Progenitor cell of endocrine pancreas (in vitro differentiated cells): ENCODE measurements at places on chromosomes 5 and 9.
A peak's percentile ranks its signal among the peaks of the same experiment; 100 is the strongest.

GRCh38 chr5:27392716-27393115 is 354.3 kb upstream of the CDH9 start:
- no peak for DNase-seq

- DNase-seq = no peak
These were observed 309.1 kb downstream of the ADAMTS6 start for GRCh38 chr5:65172486-65173129.

GRCh38 chr5:161190778-161191177 is 338.8 kb upstream of the ATP10B start:
- DNase-seq = no peak

DNA sequence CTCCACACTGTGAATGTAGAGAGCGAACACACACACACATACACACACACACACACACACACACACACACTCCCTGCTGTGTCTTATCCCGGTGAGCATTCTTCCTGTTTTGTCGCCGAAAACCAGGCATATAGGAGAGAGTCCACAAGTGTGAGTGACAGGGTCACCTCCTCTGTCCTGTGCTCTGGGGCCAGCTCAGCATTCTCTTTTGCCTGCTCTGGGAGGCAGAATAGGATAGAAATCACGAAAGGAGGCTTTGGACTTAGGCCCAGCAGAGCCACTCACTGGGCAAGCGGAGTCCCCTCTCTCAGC is 3.0 kb downstream of the LAMC3 start:
- no peak for DNase-seq

DNA sequence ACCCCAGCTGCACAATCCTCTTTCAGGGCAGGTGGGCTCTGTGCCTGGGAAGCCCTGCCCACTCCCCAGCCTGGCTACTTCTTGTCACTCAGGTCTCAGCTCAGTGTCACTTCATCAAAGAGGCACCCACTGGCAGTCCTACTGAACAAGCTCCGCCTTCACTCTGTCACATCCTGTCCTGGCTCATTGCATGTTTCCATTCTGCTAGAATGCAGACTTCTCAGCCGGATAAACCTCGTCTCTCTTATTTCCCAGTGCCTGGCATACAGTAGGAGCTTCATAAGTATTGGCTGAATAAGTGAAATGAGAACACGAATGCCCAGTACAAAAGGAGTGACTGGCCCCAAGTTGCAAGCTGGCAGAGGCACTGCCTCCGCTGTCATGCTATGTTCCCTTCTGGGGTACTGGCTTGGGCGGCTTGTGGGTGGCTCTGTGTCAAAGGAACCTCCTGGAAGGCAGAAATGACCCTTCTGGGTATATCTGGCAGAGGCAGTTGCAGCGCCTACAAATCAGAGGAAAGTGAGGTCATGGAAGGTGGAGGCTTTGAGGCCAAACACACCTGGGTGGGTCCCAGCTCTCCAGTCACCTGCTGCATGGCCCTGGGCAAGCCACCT is 98.3 kb upstream of the PHYKPL start:
- no peak for DNase-seq

- DNase-seq = no peak
These were observed 39.5 kb upstream of the MAMDC2 start for GRCh38 chr9:70003901-70004714.

- no peak for DNase-seq
These were observed 33.1 kb upstream of the ITGA2 start for GRCh38 chr5:52956014-52956413.

- no peak for DNase-seq
These were observed 6.5 kb upstream of the PRRC2B start for GRCh38 chr9:131387394-131387793.

DNA sequence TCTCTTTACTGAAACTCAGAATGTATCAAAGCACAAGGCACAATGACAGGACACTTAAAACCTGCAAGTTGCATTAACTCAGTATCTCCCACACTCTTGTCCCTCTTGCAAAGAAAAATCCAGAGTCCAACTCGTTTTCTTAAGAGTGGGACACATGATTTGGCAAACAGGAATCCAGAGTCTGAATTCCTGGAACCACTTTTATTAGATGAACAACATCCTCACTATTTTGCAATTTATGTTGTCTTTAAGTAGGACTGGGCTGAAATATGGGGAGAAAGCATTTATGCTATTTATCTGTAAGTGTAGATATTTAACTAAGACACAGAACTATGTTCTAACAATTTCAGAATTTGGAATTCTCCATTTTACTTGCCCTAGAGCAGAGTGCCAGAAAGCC is 69.1 kb downstream of the ABCA1 start:
- no peak for DNase-seq

- peak; percentile 71 for DNase-seq
These were observed at the start of gene PIP5K1B for GRCh38 chr9:68704814-68705530. TSS of gene PIP5K1B (plus strand) at chr9:68705240. CDS start at chr9:68822615, 117,375 bp downstream.

- no peak for DNase-seq
These were observed 25.0 kb upstream of the CAPSL start for GRCh38 chr5:35963381-35963843.

GRCh38 chr5:5886812-5887486 is 464.5 kb downstream of the ICE1 start:
- DNase-seq = peak; percentile 19

DNA sequence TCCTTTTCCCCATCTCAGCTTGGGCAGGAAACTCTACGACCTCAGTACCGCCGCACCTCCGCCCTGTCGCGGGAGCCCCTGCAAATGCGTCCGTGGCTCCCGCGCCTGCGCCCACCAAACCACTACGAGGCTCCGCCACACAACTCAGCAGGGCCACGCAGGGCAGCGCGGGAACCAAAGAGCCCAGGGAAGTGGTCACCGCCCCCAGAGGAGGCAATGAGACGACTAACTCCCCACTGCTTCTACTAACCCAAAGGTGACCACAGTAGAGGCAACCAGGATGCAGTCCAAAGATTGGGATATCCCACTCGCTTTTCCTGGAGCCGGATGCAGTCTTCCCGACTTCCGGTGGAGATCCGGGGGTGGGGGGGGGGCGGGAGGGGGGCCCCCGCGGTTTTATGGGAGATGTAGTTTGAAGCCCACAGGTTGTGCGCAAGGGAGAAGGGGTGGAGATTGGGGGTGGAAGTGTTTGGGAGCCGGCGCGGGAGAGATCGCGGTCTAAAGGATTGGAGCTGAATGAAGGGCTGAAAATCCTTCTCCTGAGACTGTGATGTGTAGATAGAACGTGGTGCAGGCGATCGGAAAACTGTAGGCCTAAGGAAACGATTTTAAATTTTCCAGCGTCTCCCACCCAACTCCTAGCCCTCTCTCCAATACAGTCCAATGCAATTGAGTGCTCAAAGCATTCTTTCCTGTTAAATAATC is at the start of gene NUDT12:
Gene NUDT12, minus strand, starts transcription at position 337 of the 705 bp plus-strand sequence. CDS start 2,541 bp downstream, outside the sequence.
- DNase-seq = peak; percentile 47

GRCh38 chr5:173714551-173715428 is 98.3 kb upstream of the BOD1 start:
- no peak for DNase-seq

DNA sequence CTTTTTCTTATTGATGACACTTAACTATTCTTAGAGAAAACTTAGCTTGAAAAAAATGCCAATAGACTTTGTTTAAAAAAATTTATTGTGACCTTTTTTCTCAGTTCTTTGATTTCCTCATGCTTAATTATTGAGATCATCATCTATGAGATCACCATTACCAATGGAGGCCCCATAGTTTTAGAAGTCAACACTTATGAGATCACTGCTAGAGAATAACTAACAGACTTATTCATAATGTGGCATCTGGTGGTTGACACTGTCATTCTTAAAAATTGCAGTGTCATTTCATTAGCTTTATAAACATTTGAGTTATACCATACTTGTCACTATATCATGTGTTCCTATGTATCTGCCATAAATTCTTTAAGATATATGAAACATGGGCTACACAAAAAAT is 14.9 kb upstream of the FEM1C start:
- no peak for DNase-seq

DNA sequence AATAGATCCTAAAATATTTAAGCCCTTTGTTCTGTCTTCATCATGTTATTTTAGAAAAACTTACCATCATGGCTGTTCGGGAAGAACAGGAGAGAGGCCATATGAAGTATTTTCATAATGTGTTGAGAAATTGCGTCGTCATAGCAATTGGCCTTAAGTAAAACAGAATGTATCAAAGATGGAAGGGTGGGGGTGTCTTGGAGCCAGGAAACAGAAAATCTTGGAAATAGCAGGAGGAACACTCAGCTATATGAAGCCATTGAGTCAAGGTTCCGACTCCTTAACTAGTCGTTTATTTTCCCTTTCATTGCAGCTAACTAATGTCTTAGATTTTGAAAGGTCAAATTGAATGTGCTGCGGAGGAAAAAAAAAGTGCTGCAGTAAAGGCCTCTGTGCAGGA is 1.3 kb downstream of the SPTAN1 start:
- no peak for DNase-seq

DNA sequence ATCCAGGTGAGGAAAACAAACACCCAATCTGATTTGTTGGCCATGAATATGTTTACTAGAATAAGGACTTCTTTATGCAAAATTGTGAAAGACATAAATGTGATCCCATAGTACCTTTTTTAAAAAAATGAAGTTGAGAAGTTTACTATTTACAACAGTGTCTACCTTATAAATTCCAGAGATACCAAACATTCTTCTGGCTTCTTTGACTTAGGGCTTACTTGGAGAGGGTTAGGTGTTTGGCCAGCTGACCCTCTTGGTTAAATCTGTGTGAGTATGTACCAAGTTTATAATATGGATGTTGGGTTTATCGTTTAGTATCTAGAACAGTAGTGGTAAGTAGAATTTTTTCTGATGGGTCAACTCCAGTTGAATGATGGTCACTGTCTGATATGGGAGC is 212.3 kb downstream of the DOCK8 start:
- DNase-seq = no peak

DNA sequence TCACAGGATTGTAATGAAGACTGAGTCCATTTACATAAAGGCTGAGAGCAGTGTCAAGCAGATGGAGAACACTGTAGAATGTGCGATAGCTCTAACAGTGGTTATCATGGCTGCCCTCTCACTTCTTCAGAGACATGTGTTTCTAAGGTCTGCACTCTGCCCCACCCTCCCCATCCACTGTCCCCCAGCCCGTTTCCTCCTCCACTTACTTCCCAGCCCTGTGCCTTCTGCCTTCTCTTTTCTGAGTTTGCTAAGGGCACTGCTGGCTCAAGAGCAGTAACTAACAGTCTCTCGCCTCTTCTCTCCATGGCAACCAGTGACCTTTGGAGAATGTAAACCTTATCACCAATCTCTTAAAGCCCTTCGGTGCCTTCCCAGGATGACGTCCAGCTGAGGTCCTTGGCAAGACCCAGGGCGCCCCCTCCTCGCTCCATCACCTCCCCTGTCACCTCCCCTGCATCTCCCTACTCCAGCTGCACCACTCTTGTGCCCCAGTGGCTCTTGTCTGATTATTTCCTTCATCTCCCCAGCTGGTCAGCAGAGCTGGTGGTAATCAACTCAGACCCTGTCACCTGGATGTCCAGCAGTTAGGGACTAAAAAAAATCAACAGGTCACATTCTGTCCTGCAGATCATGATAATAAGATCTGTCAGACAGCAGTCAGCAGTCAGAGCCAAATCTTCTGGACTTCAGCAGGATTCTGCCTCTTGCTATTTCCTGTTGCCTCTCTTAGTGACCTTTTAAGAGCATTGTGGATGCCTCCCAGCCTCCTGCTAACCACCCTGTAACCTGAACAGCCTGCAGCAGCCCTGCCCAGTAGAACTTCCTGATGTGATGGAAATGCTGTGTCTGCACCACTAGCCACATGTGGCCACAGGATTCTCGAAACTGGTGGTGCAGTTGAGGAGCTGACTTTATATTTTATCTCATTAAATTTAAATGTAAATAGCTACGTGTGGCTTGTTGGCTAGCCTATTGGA is 9.0 kb downstream of the FXN start:
- DNase-seq = no peak

GRCh38 chr9:70133253-70134208 is 89.9 kb downstream of the MAMDC2 start:
- no peak for DNase-seq

GRCh38 chr9:112535811-112536210 is 49.2 kb downstream of the KIAA1958 start:
- DNase-seq = no peak

- DNase-seq = no peak
These were observed 100.4 kb downstream of the EBF1 start for GRCh38 chr5:158999339-158999738.

DNA sequence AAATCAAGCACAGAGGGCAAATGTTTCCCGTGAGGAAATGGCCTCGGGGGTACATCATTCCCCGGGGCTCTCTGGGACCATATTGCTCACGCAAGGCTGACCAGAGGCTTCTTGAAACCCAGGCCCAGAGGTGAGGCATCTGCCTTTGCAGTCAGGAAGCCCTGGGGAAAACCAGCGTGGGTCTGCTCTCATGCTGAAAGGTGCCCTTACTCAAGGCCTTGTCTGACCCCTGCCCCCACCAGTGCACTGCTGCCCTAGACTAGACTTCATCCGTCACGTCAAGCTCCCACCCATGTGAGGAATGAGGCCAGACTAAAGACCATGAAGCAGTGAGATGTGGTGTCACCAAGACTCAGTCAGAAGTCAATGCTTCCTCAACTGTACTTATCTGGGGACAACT is 66.1 kb downstream of the PAX5 start:
- DNase-seq = no peak

- DNase-seq = no peak
These were observed 603.7 kb downstream of the BNC2 start for GRCh38 chr9:16266648-16267276.

DNA sequence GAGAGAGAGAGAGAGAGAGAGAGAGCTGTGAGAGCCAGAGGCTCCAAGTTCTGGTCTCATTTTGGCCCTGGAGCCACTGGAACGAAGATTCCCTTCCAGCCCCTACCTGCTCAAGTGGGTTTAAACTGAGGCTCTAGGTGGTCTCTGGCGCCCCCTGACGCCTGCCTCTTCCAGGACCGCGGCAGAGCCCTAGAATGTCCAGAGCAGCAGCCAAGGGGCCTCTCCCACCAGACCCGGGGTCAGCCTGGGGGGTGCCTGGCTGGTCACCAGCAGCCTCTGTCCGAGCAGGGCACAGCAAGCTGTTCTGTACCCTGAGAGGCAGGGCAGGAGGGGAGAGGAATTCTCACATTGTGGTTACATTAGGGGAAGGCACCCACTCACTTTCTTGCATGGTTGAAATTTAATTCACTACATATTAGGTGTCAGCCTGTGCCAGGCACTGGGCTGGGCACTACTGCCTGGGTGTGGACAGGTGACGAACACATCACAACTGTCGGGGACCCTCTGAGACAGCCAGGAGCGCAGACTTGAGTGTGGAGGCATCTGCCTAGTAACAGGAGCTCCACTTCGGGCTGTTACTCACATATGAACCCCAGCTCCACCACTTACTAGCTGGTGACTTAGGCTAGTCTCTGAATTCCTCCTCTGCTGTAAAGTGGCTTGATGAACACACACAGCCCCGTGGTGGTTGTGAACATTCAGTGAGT is 44.5 kb downstream of the AMBP start:
- no peak for DNase-seq
